ENCODE measurements at places on chromosomes 1 and 21.

DNA sequence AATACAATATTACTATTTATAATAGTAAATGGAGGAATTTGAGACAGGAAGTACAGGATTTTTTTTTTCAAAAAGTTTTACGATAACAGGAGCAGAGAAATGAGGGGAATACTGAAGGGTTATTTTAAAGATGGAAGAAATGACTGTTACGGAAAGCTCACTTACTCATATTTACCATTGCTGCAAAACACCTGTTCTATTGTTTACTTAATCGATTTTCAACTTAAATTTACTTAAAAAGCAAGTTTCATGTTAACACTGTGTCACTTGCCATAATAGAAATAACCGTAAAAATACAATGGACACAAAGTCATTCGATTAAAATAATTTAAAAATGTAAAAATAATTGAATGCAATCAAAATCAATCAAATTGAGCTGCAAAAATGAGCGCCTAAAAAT is 3.4 kb upstream of the EXO1 start:
- no peak for DNase-seq

- DNase-seq, result peak; percentile 72
Measured at GRCh38 chr1:935751-936231, 12.1 kb downstream of the SAMD11 start.

DNA sequence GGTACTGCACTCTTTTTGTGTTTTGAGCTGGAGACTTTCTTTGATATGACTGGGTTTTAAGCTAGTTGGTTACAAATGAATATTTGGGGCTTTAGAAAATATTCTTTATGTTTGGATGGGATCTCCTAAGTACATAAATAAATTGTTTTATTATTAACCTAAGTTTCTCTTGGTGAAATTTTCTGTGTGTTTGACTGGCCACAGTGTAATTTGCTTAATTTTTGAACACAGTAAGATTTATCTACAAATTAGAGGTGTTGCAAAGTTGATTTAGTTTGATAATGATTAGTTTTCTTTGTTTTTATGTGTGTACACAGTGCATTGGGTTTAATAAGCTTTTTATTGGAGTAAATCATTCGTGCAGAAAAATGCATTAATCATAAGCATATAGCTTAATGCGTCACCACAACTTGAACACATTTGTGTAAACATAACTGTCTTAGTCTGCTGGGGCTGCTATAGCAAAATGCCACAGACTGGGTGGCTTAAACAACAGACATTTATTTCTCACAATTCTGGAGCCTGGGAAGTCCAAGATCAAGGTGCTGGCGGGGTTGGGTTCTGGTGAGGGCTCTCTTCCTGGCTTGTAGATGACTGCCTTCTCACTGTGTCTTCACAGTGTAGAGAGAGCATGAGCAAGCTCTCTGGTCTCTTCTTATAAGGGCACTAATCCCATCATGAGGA is 17.4 kb upstream of the SLC6A9 start:
- DNase-seq, result no peak

DNA sequence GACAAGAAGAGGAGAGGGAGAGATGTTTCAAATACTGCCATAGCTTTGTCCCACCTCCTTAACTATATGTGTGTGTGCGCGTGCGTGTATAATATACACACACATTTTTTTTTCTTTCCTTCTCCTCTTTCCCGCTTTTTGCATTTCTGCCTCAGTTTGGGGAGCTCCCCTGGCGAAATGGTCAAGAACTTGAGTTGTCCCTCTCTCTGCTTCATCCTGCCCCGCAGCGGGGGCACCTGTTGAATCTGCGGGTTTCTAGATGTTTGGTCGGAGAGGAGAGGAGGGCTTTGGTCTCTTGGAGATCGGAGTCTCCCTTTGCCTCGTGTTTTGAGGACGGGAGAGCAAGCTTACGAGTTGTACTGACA is 504 bp downstream of the SCCPDH start:
- DNase-seq, result peak; percentile 52

GRCh38 chr1:86227026-86227425 is 70.5 kb upstream of the COL24A1 start:
- no peak for DNase-seq

GRCh38 chr1:236507022-236507700 is 16.6 kb upstream of the LGALS8 start:
- no peak for DNase-seq

GRCh38 chr1:5994713-5995621 is 2.7 kb upstream of the NPHP4 start:
- DNase-seq, result no peak

DNA sequence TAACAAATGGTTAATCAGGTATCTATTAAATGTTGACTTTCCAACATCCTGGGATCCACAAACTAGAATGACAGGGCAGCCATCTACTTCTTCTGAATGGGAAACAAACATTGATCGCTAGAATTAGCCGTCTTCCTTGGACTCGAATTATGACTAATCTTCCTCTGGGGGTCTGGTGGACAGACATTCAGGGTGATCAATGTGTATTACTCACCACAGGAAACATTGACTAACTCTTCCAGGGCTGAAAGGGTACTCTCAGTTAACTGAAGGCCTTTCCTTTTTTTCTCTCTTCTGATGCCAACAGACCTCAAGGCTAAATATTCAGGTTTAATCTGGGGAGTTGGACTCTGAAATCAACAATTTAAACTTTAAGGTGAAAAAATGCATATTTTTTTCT is 9.5 kb downstream of the NOL9 start:
- no peak for DNase-seq

DNA sequence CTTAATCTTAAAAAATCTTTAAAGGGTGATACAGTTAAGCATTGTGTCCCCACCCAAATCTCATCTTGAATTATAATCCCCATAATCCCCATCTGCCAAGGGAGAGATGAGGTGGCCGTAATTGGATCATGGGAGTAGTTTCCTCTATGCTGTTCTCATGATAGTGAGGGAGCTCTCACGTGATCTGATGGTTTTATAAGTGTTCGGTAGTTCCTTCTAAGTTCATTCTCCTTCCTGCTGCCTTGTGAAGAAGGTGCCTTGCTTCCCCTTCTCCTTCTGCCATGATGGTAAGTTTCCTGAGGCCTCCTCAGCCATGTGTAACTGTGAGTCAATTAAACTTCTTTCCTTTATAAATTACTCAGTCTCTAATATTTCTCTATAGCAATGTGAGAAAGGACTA is 10.7 kb downstream of the DHRS3 start:
- no peak for DNase-seq

All from HAP-1 (cell line).